ENCODE measurements at places on chromosomes 1 and 21.

GRCh38 chr1:154441241-154441888 is 36.2 kb downstream of the IL6R start:
- DNase-seq = no peak

GRCh38 chr21:33789697-33790096 is 125.9 kb downstream of the ATP5PO start:
- no peak for DNase-seq

DNA sequence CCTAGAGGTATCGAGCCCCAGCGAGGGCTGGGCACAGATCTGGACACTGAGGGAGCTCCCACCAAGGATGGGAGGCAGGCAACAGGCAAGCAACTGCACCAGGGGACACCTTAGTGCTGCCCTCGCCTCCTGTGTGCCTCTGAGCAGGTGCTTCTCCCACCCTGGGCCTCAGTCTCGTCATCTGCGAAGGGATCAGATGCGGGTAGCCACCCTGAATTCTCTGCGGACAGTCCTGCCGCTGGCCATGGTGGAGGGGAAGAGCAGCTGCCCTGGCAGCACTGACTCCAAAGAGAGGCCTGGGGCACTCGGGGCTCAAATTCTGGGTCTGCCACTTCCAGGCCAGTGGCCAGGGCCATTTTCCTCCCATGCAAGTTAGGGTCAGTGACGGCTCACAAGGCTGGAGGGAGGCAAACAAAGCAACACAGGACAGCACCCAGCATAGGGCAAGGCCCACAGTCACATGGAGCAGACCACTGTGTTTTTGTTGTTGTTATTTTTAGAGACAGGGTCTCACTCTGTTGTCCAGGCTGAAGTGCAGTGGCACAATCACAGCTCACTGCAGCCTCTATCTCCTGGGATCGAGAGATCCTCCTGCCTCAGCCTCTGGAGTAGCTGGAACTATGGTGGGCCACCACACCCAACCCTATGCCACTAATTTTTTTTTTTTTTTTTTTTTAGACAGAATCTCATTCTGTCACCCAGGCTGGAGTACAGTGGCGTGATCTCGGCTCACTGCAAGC is 7.1 kb upstream of the SDC3 start:
- no peak for DNase-seq

GRCh38 chr1:94989911-94990473 is 63.1 kb upstream of the CNN3 start:
- DNase-seq = no peak

GRCh38 chr1:30044656-30045144 is 678.7 kb downstream of the MATN1 start:
- peak; percentile 31 for DNase-seq

- no peak for DNase-seq
Measured at GRCh38 chr21:14763695-14764064, 217.6 kb upstream of the SAMSN1 start.

- no peak for DNase-seq
Measured at GRCh38 chr1:57623039-57623790, 199.4 kb upstream of the DAB1 start.

DNA sequence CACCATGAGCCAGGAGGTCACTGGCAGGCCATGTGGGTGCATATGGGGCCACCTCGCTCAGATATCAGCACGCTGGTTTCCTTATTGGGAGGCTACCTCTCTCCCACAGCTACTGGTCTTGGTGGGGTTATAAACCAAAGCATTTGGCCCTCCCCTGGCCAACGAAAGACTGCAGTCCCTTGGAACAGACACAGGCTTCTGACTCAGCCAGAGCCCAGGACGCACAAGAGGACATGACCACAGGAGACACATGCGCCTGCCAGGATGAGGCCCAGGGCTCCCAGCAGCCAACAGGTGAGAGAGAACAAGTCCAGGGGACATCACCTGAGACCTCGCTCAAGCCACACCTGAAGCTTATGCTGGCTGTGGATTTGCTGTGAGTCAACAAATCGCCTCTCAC is 13.8 kb downstream of the NPHP4 start:
- no peak for DNase-seq

DNA sequence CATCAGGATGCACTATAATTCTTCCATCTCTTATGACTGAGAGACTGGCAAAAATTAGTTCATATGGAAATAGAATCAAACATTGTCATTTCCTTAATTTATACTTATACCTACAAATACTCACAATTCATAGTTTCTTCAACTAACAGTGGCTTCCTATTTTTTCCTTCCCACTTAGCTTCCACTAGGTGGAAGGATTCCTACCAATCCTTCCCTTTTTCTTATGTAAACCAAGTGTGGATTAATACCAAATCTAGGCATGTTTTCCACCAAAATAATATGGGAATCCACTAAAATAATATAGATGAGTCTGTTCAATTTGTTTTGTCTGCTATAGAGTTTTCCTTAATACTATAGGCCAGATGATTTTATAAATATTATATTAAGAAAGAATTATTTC is 1537.1 kb downstream of the PLA2G4A start:
- no peak for DNase-seq

GRCh38 chr1:10074059-10074851 is 41.5 kb downstream of the UBE4B start:
- DNase-seq = no peak

GRCh38 chr1:40439247-40439646 is 11.0 kb upstream of the ZFP69B start:
- DNase-seq = no peak

GRCh38 chr21:36491209-36491910 is 11.4 kb upstream of the CLDN14 start:
- DNase-seq = no peak

DNA sequence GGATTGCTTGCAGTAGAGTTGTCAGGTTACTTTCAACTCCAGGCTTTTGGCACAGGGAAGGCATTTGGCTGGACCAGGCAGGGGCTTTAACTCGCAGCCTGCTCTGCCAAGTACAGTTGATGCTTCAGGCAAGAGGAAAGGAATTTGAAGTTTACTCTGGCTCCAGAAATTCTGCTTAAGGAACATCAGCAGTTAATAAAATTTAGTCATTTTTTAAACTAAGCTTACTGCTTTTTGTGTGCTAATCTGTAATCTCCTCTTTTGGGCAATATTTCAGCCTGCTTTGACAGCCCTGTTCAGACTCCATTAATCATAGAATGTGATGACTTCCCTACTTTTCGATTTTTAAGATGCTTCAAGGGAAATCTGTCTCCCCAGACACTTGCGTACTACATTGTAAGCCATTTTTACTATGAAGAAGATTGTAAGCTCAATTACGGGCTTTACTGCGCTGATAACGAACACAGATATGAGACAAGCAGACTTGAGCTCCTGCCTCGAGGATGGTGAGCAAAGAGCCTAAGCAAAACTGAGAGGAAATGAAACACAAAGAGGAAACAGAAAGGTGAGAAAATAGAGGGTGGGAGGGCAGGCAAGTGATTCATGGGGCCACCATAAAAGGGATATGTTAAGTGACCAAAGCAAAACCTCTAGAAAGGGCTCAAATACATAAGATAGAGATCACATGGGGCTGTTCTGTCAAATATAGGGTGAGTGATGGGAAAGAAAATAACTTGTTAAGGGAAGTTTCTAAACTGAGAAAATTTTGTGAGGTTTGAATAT is 76.6 kb upstream of the VAV3 start:
- no peak for DNase-seq

- DNase-seq = no peak
Measured at GRCh38 chr1:228148935-228149405, 760 bp upstream of the GJC2 start.

DNA sequence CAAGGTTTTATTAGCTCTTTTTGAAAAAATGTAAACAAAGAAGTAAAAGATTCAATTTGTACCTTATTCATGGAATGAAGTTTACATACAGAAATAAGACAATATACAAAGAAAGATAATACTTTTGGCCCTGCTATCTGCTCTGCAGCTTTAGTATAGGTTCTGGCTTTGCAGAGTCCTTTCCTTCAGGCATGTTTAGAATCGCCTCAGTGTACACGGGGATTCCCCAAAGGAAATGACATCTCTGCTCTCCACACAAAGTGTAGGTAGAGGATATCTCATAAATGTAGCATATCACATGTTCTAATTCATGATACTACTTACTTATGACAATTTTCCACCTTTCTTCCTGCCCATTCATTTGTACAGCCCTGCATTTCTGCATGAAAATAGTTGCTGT is 222.6 kb upstream of the DPYD start:
- no peak for DNase-seq

GRCh38 chr1:15810073-15810472 is 2.6 kb upstream of the UQCRHL start:
- DNase-seq = no peak

DNA sequence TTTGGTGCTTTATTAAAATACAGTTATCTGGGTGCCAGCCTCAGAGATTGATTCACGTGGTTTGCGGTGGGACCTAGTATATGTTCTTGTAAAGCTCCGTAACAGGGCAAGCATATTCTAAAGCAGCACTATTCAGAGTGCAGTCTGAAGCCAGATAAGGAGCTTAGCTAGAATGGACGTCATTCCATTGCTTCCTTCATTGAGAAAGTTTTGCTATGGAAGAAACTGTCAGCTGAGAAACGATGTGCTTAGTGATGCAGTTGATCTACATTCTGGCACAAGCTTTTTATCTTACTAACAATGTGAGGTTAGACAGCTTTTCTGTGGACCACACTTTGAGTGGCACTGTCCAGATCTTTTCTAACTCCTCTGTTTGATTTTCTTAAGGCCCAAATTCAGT is 26.2 kb downstream of the SLC44A3 start:
- DNase-seq = no peak

- DNase-seq = no peak
Measured at GRCh38 chr1:36304970-36305914, 926 bp upstream of the SH3D21 start.

DNA sequence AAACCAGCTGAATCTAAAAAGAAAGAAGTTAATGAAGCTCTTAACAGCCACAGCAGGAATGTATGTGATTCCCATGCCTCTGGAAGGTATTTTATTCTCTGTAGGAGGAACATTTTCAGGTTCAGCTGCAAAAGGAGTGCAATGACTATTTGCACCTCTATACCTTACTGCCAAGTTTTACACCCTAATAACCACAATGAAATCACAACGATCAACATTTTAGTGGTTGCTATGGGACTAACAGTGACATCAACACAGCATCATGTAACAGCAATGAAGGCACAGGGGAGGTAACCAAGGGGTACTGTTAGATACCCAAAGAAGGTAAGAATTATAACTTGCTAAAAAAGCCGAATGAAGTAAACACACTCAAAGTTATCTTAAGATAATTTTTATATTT is 116.3 kb upstream of the HP1BP3 start:
- no peak for DNase-seq

DNA sequence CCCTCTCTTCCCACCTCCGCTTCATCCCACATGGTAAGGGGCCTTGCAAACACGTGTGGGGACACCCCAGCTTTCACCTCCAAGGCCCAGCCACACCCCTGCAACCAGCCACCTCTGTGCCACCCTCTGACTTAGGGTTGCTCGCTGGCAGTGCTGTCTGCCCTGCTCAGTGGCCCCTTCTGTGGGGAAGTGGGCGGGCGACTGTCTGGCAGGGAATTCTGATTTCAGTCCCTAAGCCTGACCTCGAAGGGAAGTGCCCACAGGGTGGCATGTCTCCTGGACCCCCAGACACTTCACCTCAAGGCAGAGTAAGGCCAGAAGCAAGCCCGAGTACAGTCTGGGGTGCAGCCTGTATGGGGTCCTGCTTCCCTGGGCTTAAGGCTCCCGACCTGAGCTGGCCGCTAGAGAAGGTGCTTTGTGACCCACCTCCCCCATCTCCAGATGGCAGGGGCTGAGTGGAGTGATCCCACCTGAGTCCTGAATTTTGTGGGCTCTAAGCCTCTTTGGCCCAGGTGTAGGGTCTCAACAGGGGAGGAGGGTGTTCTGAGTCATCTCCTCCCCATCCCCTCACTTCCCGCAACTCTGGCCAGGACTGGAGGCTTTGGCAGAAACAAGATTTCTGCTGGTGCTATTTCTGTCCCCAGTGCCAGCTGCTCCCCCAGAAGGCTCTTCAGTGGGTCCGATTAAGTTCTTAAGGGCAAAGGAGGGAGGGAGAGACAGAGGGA is 7.0 kb downstream of the RD3 start:
- peak; percentile 47 for DNase-seq

DNA sequence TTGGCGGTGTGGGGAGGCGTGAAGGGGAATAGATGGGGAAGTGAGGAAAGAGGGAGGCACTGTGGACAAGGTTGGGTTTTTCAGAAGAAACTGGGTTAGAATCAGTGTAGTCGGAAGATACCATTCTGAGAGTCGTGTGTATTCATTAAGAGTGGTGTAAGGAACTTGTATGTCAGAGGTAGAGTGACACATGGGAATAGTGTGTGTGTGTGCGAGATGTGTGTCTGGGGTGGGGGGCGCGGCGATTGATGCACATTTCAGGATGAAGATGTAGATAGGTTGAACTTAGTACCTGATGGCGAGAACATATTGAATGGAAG is 878 bp downstream of the SMG7 start:
- DNase-seq = no peak

- no peak for DNase-seq
Measured at GRCh38 chr1:207754974-207755700, 3.3 kb downstream of the CD46 start.

DNA sequence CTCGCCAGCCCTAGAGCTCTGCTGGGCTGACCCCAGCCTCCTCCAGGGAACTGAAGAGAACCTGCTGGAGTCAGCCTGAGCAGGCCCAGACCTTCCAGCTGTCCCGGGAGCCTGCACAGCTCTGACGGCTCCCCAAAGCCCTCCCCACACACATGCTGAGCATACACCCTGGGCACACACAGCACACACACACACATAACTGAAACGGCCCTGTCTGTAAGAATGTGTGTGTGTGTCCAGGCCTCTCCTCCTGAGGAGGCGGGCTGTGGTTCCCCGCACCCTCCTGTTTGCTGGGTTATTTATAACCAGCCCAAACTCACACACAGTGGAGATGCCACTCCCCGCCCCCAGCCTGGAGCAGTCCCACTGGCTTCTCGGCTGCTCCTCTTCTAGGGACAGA is 20.2 kb downstream of the SDC3 start:
- DNase-seq = peak; percentile 87

DNA sequence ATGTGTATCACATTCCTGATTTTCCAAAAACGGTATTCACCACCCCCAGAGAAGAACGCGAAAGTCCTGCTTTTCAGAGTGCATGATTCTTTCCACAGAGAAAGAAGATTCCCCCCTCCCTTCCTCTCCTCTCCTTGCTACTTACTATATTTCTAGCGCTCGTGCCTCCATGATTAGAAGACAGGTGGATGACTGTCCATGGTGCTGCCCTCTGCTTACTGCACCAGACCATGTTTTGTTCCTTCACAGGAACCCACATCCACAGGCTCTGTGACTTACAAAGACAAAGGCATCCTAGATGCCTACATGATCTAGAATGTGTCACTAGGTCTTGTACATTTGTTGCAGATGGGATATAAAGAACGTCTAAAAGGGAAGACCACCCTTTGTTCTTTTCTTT is 49.1 kb upstream of the ZNF648 start:
- no peak for DNase-seq

DNA sequence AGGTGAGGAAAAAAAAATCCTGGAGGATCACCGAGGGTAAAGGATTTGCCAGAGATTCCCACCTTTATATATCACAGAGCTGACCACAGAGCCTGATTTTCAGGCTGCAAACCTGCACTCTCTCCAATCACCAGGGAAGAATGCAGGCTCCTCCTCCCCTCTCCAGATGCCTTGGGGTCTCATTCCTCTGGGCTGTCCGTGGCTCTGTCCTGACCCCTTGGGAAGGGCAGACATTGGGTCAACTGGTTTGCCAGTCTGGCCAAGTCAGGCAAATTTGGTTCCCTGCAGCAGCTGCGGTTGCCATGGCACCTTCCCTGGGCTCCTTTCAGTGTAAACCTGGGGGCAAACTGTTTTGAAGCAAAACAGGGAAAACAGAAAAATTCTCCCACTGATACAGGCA is 11.6 kb upstream of the OPRD1 start:
- no peak for DNase-seq

- no peak for DNase-seq
Measured at GRCh38 chr21:18772404-18772803, 368.8 kb upstream of the TMPRSS15 start.

Measured in coronary artery (tissue), 2 donors.